ENCODE measurements at places on chromosomes 5 and 9. TPM values are rescaled to one million over a fixed set of nuclear protein-coding genes. Genes with fewer than 3 reads are reported as not detected.

Gene RAPGEF6
- total RNA-seq, result 8.7 TPM

Gene ATP6V0E1
- 101 TPM for total RNA-seq

Gene RLN2
- 1.3 TPM for total RNA-seq

Gene KIF4B
- total RNA-seq, result not detected

Gene BARHL1
- not detected for total RNA-seq

Gene PPP6C
- 20.1 TPM for total RNA-seq

Gene GPR151
- not detected for total RNA-seq

Gene MZB1
- not detected for total RNA-seq

Gene SLC25A48
- total RNA-seq, result not detected

Gene NRG2
- total RNA-seq, result 0.05 TPM

Gene PLPP6
- total RNA-seq, result 9.4 TPM

Gene HTR4
- not detected for total RNA-seq

Data from airway epithelial cell (primary cell).